LNCaP clone FGC (cell line): ENCODE measurements at places on chromosomes 5 and 9.
A peak's percentile ranks its signal among the peaks of the same experiment; 100 is the strongest.

DNA sequence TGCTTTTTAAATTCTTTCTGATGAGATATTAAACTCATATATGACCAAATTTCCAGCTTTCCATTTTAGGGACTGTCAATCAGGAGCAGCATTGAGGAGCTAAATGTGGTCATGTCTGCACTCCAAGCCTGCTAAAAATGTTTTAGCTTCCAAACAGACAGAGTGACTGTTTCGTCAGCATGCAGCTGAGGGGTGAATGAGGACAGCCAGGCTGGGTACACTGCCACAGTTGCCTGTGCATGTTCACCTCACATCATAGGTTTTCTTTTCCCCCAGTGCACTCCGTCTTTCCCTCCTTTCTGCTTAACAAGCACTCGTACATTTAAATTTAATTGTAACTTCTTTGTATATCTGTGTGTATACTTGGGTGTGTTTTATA lies 138.1 kb downstream of the ARRDC3 start:
- no peak for DNase-seq

GRCh38 chr5:167699432-167699831 lies 592.0 kb upstream of the WWC1 start:
- DNase-seq = no peak

- no peak for DNase-seq
Measured at GRCh38 chr9:18746631-18747030, 272.7 kb downstream of the ADAMTSL1 start.

GRCh38 chr9:8857068-8857925 lies 1057.7 kb upstream of the DMAC1 start:
- no peak for DNase-seq

DNA sequence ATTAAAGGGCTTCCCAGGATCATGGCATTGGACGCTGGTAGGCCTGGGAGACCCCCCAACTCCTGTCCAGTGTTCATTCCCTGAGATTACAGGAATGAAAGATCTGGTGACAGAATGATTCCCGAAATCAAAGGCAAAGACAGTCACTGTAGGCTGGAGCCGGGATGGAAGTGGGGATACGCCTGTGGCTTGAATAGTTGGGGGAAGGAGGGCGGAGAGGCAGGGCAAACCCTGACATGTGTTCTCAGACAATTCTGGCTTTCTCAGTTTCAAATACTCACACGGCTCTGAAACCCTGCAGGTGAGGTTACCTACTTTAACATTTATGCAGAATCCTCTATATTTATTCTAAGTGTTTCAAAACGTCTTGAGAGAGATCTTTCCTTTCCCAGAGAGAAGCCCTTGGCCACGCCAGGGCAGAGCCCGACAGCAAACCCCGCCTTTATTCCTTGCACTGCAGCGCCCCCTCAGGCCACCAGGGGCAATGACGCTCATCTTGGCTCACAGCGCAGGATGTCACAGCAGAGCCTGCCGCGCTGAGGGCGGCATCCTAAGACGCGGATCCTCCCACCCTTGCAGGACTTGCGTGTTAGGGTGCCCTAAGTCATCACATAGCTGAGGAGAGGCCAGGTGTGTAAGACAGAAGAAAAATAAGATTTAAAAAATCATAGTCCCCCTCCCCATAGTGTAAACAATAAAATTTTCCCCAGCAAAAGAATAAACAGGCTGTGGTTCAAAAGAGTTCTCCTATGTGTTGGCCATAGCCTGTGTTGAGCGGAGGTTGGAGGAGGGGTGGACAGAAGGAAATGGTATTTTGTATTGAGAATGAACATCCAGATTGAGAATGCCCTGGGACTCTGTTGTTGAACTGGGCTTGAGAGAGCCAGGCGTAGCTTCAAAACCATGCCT lies 284.5 kb downstream of the NTRK2 start:
- peak; percentile 34 for DNase-seq

DNA sequence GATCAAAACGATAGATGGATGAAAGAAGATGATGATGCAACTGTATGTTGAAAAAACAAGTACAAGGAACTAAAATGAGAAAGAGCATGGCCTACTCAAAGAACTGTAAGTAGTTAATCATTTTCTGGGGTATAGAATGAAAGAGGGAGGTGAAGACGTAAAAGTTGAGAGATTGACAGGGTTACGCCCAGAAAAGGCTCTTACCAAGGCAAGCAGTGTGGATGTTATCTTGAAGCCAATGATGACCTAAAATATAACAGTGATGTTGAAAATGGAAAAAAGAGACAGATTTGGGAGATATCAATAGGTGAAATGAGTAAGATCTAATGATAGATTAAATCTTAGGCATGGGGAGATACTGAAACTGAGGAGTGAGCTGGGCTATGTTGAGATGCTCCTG lies 80.4 kb upstream of the GNAQ start:
- no peak for DNase-seq

GRCh38 chr9:125990793-125991220 lies 243.6 kb downstream of the PBX3 start:
- DNase-seq = no peak

- DNase-seq = no peak
Measured at GRCh38 chr5:40333459-40334241, 346.1 kb upstream of the PTGER4 start.

GRCh38 chr9:2180704-2181103 lies 165.6 kb downstream of the SMARCA2 start:
- no peak for DNase-seq
